ENCODE measurements at places on chromosomes 16 and 17.

DNA sequence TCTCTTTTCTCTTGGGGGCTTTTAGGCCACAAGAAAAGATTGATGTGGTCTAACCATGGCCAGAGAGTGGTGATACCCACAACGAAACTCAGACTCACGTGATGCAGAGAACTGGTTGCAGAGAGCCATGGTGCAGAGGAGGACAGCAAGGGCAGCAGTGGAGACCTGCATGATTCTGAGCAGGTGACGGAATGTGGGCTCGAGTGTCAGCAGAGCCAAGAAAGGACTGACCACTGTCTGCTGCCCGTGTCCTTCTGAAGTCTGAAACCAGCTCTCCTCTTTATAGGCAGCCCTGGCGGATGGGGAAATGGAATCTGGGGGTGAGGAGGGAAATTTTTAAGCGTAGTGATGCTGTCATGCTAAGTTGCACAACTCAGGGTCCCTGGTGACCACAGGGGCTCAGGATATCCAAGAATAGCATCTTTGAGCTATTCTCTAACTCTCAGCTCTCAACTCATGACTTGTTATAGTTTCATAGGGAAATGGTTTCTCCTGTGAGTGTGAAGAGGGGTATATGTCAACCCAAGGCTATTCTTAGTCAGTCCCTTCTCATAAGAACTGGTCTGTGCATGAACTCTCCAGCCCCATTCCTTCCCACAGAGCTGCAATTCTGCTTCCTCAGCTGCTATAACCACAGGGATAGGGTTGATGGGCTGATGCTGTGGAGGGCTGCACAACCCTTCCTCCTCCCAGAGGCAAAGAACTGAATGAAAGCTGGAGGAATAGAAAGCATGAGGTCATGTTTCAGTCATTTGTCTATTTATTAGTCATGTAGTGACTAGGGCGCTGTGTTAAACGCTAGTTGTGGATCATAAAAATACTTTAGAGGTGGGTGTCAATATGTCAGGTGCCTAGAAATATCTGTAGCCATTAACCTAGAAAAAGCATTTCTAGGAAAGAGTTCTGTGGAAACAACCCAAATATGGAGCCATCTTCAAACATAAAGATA lies at the start of gene CCL3:
TSS of gene CCL3 (minus strand) at position 256 of the 949 bp plus-strand sequence. CDS start at position 171, 85 bp downstream.
- no peak for DNase-seq

GRCh38 chr17:4559139-4559791 lies 1.1 kb downstream of the GGT6 start:
- DNase-seq: no peak

DNA sequence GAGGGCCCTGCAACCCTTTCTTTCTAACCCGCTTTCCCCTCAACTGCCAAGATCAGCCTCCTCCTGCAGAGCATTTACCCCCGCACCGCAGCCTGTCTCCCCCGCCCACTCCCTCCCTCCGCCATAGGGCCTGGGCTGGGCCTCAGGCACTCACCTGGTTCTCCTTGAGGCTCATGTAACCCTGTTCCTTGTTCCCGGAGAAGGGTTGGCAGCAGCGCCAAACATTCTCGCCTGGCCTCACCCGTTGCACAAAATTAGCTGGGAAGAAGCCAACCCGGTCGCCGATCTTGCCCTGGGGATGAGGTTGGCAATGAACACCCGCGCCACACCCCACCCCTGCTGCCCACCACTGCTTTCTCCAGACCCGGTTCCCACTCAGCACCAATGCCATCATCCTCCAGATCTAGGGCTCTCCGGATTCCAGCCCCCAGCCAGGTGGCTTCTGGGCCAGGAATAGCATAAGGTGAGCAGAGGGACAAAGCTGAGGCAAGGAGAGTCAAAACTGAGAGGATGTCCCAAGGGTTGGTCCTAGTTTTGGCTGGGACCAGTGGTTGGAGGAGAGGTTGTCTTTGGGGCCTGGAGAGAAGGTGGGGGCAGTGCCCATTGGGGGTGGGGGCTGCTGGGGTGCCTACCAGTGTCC lies 12.8 kb downstream of the STAC2 start:
- DNase-seq: no peak

DNA sequence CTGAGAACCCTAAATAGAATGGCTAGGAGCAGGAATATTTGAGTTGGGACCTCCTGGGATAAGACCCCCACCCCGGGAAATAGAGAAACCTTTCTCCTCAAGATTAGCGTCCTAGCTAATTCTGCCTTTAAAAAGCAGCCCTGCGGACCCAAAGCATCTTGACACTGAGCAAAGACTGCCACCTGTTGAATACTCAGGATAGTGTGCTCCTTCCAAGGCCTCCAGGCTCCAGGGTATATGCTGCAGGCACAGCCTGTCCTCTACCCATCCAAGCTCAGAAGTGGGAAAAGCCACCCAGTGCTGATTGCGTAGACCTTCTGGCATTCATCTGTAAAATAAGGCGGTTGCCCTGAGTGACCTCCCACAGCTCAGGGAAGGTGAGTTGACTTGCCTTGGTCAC lies 456.2 kb upstream of the DYNLRB2 start:
- peak; percentile 53 for DNase-seq

DNA sequence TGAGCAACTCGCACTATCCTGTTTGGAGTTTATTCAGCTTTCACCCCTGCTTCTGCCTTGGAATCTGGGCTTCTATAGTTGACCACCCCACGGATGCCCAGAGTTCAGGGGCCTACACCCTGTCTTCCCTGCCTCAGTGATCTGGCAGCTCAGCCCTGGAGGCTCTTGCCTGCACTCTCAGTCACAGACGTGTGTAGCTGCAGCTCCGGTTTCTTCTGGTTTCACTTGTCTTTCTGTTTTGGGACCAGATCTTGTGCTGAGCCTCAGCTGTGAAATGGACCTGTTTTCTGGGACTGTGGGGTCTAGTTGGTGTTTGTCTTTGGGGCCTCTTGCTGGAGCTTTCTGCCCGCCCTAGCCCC lies 5.8 kb downstream of the GPT2 start:
- no peak for DNase-seq

DNA sequence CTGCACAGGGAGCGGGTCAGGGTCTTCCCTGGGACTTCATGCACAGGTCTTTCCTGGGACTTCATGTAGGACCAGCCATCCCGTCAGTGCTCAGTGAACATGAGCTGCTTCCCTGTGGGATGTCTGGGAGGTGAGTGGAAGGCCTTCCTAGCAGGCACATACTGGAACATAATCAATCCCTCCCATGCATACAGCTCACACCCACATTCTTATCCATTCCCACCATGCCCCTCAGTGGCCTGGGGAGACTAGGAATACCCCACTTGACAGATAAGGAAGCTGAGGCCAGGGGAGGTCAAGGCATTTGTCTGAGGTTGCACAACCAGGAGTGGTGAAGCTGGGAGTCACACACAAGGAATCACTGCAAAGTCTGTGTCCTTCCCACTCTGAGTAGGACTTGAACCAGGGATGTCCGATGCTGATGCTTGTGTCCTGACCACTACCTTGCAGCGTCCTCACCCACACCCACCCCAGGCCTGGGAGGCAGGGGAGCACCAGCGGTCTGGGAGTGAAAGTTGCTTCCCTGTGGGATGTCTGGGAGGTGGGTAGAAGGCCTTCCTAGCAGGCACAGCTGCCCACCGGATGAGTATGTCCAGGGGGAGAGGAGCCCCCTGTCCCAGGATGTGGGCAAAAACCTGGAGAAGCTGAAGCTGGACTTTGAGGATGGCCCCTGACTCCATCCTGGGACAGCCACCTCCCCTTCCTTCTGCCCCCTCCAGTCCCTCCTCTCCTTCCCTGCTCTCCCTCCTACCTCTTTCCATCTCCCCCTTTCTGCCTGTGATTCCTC lies 1.0 kb upstream of the NLRC5 start:
- DNase-seq: no peak

DNA sequence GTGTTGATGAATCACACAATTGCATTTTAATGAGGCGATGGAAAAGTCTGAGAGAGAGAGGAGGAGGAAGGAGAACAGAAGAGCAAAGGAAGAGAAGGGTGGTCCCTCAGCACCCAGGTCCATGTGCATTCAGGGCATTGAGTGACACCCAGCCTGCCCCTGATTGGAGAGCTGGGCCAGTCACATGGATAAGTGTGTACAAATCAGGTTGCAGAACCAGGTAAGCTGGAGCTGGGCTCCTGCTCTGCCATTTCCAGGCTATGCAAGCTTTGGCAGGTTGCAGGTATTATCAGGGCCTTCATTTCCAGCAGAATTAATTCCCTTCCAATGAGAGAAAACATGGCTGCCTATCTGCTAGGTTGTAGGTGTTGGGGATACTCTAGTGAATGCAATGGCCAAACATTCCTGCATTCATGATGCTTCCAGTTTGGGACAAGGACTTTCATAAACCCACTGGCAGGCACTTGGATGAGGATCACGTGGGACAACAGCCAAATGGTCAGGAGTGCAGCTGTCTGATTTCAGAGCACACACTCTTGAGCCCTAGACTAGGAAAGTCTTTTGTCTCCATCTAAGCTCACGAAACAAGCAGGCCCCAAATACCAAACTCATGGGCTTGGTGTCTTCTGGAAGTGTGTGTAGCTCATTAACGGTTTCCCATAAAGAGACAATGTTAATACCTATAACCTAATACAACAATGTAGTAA lies 577.9 kb upstream of the CDH5 start:
- no peak for DNase-seq

GRCh38 chr16:84704253-84704652 lies 4.5 kb downstream of the USP10 start:
- DNase-seq: no peak

DNA sequence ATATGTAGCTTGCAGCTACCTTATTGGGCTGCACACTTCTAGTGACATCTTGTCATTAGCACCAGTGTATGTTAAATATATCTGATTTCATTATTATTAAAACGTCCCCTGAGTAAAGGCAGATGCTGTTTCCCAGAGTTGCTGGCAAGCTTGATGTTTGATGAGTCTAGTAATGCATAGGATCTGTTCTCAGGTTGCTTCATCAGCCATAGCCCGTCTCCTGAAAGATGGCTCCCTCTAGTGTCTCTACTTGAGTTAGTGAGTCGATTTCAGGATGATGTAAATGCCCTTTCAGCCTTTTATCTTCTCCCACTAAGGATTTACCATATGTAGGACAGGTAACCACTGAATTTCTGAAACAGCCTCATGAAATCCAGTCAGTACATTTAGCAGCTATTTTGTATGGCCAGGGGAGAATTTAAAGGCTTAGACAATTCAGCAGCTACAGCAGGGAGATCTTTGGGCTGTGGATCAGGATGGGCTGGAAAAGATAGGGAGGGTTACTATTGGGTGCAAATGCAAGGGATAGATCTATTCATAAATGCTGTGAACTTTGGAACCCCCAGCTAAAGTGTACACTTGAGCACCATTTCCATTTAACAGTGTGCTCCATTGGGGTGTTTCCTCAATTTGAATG lies 376.3 kb downstream of the CNTNAP4 start:
- peak; percentile 59 for DNase-seq

- DNase-seq: peak; percentile 96
Observed at GRCh38 chr17:8222630-8223355, 12.4 kb upstream of the AURKB start.

DNA sequence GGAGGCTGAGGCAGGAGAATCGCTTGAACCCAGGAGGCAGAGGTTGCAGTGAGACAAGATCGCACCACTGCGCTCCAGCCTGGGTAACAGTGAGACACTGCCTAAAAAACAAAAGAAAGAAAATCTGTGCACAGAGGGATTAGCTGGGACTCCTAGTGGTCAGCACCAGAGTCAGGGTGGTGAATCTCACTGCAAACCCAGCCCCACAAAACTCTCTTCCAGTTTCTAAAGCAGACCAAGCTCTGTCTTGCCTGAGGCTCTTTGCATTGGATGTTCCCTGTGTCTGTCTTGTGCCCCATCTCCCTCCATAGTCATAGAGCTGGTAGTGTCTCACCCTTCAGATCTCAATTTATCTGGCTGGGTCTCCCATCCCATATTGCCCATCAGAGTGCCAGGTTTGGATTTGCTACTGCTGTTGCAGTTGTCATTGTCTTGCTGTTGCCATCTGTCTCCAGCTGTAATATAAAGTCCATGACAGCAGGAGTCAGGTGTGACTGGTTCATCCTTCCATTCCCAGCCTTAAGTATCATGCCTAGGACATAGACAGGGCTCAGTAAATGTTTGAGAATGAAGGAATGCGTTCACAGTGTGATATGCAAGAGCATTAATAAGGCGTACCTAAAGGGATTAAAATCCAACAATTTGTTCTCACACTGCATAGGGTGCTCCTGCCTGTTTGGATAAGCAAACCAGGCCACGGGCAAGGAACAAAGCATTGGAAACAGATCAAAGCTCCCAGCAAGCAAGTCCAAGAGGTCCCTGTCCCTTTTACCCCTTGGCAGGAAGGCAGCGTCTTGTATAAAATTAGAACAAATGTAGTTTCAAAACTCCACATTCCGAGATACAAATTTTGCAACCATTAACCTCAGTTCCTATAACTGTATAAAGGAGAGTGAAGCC lies 614.6 kb upstream of the CDH5 start:
- no peak for DNase-seq

- DNase-seq: no peak
Observed at GRCh38 chr17:57368637-57369336, 112.5 kb downstream of the MSI2 start.

DNA sequence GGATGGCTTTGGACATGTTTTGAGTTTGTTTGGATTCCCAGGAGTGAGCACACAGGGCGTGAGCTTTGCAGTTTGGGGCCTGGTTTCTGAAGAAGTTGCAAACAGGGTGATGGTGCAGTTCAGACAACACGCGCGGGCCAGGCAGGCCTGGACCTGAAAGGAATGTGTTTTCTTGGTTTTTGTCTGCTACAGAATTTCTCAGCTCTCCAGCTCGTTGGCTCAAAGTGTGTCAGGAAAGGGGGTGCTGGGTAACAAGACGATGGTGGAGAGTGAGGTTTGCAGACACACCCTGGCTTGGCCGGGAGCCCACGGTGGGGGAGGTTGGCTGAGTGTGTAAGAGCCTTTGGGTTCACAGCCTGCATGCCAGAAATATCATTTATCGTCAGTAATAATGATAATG lies 82.3 kb downstream of the CMIP start:
- DNase-seq: peak; percentile 87

- no peak for DNase-seq
Observed at GRCh38 chr16:81000873-81001272, 5.8 kb downstream of the CMC2 start.

- no peak for DNase-seq
Observed at GRCh38 chr16:17408955-17409441, 61.8 kb downstream of the XYLT1 start.

- DNase-seq: peak; percentile 38
Observed at GRCh38 chr16:69711115-69711740, 15.1 kb downstream of the NQO1 start.

All from fibroblast of upper back skin (primary cell).